ENCODE measurements at places on chromosomes 2 and 18.

DNA sequence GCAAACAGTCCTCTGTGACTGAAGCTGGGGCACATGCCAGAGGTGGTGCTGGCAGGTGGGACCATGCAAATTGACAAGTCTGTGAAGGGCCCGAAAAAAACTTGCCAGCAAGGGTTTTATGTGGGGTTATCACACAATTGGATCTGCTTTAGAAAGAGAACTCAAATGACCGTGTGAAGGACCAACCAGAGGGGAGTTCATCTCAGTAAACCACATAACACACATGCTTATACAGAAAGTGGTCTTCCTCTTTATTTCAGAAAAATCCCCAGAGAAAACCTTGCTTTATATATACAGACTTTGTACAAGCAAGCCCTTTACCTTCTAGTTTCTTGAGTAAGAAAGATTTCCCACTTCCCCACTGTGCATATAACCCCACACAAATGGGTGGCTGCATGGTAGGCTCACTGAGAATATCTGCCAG is 46.7 kb downstream of the KIDINS220 start:
- no peak for DNase-seq

GRCh38 chr2:74682501-74682900 is 28.5 kb downstream of the SEMA4F start:
- DNase-seq = no peak

- DNase-seq = no peak
These were observed 288.5 kb upstream of the SLC39A10 start for GRCh38 chr2:195368249-195369217.

GRCh38 chr2:108243566-108243965 is 3.8 kb downstream of the SULT1C3 start:
- no peak for DNase-seq

DNA sequence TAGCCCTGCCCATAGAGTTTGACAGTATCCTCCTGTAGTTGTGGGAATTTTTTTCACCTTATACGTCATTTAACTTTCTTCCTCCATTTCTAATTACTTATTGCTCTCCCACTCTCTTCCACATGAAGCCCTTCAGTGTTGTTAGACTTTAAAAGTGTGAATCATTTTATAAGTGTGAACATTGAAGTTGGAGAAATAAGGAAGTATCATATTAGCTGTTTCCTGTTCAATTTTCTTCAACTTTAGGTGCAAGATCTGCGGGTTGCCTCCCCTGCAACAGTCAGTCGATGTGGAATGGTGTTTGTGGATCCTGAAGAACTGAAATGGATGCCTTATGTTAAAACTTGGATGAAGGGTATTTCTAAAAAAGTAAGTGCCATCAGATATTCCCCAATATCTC is 138.1 kb downstream of the DNAH6 start:
- DNase-seq = no peak

DNA sequence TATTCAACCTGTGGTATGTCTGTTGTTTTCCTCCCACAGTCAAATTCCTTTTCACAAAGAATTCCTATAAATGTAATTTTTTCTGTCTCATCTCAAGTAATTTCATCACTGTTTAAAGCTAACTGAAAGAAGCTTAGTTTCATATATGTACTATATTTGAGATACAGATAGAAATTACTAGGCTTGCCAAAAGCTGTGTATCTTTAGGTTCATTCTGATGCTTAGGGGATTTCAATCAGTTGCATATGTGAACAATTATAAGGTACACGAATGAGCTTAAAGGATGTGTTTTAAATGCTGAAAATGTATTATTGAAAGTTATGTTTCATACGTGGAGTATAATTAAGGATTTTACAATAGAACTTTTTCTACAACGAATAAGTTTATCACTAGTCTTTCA is 59.2 kb upstream of the DSG1 start:
- DNase-seq = no peak

DNA sequence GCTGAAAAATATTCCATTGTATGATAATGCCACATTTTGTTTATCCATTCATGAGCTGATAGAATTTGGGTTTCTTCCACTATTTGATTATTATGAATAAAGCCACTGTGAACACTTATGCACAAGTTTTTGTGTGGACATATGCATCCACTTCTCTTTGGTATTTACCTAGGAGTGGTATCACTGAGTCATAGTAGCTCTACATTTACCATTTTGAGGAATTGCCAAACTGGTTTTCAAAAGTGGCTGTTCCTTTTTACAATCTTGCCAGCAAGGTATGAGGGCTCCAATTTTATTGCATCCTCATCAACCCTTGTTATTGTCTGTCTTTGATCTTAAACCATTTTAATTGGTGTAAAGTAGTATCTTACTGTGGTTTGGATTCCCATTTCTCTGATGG is 13.3 kb upstream of the EHBP1 start:
- no peak for DNase-seq

DNA sequence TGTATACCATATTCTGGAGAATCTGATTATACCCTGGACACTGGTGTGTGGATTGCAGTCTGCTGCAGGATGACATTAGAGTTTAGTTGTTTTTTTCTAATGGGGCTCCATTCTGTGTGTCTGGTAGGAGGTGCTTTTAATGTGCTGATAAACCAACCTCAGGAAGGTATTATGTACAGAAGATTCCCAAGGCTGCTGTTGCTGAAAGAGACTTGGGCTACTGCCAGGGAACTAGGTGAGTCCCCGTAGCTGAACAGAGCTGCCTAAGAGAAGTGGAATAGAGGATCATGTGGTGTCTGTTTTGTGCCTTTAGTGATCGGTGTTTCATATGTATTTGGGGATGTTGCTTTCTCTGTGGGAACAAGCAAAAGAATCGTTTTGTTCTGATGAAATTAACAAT is 16.5 kb downstream of the SPATA3 start:
- no peak for DNase-seq

DNA sequence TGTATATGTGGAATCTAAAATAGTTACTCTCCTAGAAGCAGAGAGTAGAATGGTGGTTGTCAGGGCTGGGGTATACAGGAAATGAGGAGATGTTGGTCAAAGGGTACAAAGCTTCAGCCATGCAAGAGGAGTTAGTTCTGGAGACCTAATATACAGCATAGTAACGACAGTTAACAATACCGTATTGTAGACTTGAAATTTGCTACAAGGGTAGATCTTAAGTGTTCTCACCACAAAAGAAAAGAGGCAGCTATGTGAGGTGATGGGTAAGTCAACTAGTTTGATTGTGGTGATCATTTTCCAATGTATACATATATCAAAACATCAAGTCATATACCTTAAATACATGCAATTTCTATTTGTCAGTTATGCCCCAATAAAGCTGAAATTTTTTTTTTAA is 98.2 kb upstream of the CYP1B1 start:
- DNase-seq = no peak

GRCh38 chr18:31497404-31497835 is 557 bp upstream of the DSG2 start:
- no peak for DNase-seq

- DNase-seq = no peak
These were observed 3.3 kb downstream of the RNF125 start for GRCh38 chr18:32021756-32022564.

GRCh38 chr2:231531883-231532755 is 1.9 kb upstream of the NMUR1 start:
- DNase-seq = no peak

GRCh38 chr2:70966681-70967080 is 11.7 kb upstream of the ANKRD53 start:
- DNase-seq = no peak

- DNase-seq = no peak
These were observed 65.2 kb upstream of the SMAD2 start for GRCh38 chr18:47995654-47996053.

GRCh38 chr18:9691235-9691634 is 16.9 kb upstream of the RAB31 start:
- no peak for DNase-seq

DNA sequence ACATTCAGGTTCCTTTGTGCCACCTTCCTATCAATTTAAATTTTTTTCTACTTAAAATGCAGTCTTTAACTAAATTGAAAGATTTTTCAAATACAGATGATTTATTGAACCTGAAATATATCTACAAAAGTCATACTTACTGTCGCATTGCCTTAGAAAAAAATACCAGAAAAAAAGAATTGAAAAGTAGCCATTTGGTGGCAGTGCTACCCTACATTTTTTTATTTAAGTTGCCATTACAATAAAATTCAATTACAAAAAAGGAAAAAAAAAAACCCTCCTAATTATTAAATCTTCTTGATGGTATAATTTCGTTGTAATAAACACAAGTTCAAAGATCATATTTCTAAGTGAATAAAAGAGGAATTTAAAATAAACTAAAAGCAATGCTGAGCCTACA is 43.4 kb downstream of the DSC3 start:
- DNase-seq = no peak

GRCh38 chr18:78979056-78979729 is 425 bp upstream of the SALL3 start:
- no peak for DNase-seq

DNA sequence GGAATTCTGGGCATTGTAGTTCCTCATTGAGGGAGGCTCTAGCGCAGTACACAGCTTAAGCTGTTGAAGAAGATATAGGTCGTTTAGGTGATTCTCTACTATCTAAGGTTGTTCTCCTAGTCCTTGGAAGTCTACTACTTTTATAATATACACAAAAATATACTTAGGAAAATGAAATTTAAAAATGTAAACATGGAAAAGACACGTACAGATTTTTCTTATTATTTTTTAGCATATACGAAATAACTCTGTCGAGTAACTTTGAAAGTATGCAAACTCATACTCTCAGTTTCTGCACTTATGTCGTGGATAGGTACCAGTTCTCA is 272 bp upstream of the FASTKD1 start:
- no peak for DNase-seq

- no peak for DNase-seq
These were observed 58.4 kb upstream of the NT5C1B start for GRCh38 chr2:18647731-18648130.

GRCh38 chr2:20144861-20145260 is 80.1 kb downstream of the SDC1 start:
- no peak for DNase-seq

DNA sequence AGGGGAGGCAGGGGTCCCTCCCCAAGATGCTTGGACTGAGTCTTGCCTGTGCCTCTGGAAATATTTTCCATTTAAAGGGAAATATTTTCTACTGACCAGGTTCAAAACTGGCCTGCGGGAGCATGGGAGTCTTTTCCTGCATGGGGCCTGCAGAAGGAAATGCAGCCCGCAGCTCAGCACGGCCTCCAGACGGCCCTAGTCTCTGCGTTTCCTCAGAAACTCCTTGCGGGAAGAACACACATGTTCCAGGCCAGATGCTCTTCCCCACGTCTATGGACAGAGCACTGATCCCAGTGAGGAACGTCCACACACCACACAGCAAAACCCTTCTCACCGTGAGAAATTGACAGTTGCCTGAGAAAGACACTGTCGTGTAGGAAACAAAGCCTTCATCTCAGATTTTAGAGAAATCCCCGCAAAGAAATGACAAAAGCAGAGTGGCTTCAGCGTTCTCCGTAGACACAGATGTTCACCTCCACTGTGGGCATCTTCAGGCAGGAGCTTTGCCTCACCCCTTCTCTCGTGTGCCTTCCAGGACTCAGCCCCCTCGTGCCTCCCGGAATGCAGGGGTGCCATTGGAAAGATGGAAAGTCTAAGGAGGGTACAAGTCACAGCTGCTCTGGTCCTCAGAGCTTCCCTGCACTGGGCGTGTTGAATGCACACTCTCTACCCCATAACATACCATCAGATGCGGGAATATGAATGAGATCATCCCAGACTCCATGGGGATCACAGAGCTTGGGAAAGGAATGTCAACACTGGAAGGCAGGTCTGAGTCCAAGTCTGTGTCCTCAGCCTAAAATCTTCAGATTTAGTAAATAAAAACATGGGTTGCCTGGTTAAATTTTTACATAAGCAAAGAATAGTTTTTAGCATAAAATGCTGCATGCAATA is 438.7 kb upstream of the SALL3 start:
- no peak for DNase-seq

GRCh38 chr2:30764021-30764800 is 43.0 kb downstream of the CAPN13 start:
- DNase-seq = no peak

GRCh38 chr18:21439431-21439846 is 161.1 kb downstream of the ESCO1 start:
- no peak for DNase-seq

- DNase-seq = no peak
These were observed 773.9 kb downstream of the BCL11A start for GRCh38 chr2:59779571-59779970.

DNA sequence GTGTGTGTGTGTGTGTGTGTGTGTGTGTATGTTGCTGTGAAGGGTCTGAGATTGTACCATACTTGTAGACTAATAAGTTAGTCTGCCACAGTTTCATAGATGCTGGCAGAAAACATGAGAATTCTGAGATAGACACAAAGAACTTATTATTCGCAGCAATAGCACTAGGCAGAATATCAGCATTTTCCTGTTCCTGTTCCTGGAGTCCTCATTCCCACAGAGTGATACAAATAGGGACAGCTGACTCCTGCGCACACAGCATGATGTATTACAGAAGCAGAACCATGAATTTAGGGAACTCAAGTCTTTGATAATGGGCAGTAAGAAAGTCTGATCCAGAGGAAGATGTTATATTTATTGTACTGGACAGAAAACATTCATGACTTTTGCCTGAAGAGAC is 1466.3 kb downstream of the DPP10 start:
- no peak for DNase-seq

GRCh38 chr2:202157211-202157990 is 81.0 kb downstream of the SUMO1 start:
- no peak for DNase-seq

DNA sequence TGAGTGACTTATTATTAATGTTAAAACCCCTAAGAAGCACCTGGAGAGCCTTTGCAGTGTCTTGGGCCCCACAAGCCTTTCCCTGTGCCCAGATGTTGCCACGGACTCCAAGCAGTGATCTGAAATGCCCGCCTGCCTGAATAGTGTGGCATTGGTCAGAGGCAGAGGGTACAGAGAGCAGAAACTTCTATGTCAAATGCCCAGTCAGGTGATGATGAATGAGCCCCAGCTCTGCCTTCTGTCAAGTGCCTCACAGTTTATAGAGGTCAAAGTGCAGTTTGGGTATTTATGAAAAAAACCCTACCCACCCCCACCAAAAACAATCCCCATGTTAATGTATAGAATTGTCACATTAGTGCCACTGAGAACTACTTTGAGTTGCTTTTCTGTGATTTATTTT is 170.0 kb upstream of the SIX3 start:
- no peak for DNase-seq

GRCh38 chr18:61882296-61883004 is 10.4 kb downstream of the RNF152 start:
- DNase-seq = no peak

DNA sequence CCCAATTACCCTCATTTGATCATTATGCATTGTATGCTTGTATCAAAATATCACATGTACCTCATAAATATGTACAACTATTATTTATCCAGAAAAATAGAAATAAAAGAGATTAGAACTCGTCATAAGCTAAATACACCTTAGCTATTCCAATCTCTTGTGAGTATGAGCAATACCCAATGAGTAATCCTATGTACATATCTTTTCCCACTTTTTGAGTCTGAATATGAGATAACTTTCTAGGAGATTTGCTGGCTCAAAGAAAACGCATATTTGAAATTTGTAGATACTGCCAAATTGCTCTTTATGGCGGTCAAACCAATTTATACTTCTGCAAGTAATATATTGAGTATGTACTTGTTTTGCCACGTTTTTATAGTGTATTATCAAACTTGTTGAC is 24.1 kb downstream of the PRKD3 start:
- DNase-seq = no peak

GRCh38 chr2:106120432-106120831 is 73.7 kb downstream of the UXS1 start:
- DNase-seq = no peak
